Trophoblast cell (in vitro differentiated cells and primary cell): ENCODE measurements at places on chromosomes 3 and 15.

- DNase-seq = no peak
These were observed 668 bp downstream of the MFGE8 start for GRCh38 chr15:88912500-88912921.

DNA sequence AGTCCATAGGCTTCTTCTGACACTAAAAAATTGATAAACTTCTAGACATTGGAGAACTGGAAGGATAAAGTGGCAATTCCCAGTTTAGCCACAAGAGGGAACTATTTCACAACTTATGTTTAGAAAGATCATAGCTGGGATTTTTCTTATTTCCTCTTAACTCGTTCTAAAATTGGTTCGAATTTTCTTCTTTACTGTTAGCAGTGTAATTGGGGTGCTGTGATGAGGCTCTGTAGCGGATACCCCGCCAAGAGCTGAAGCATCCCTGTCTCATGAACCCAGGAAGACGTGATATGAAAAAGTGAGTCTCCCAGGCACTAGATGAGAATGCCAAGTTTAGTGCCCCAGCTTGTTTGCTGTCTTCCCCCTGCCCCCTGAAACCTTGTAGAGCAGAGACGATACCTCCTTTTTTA, 85.1 kb downstream of the PDCD6IP start:
- DNase-seq = peak; percentile 8

DNA sequence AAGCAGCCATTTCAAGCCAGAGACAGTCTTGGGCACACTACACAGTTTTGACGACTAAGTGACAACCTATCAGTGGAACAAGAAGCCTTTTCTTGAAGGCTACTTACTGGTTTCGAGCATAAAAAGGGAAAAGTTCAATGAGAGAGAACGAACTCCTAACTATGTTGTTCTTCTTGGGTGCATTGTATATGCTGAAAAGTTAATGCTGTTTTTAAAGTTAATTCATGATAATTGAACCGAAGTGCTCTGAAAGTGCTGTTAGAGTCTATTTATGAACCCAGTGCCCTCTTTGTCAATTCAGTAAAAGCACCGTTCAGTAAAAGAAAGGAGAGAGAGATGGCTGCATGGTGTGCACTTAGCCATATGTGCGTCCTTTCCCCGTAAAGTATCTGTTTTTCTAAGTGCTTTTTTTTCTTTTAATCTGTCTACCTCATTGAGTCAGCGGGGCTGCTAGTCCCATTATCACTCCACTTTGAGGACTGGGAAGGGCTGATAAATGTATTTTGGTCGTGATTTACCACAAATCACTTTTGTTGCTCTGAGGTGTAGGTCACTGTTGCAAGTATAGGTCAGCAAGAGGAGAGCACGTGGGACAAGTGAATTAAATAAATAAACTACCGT, 380.7 kb upstream of the GOLIM4 start:
- DNase-seq = no peak

GRCh38 chr15:46815240-46815639, 902.1 kb upstream of the SEMA6D start:
- DNase-seq = no peak

- DNase-seq = no peak
These were observed 41.7 kb upstream of the SEC22A start for GRCh38 chr3:123159926-123160635.

GRCh38 chr15:89165677-89166076, 55.7 kb downstream of the RLBP1 start:
- no peak for DNase-seq

- peak; percentile 62 for DNase-seq
These were observed 86.2 kb upstream of the FRMD4B start for GRCh38 chr3:69472093-69472492.

- DNase-seq = no peak
These were observed 21.8 kb upstream of the IL16 start for GRCh38 chr15:81174792-81175327.

DNA sequence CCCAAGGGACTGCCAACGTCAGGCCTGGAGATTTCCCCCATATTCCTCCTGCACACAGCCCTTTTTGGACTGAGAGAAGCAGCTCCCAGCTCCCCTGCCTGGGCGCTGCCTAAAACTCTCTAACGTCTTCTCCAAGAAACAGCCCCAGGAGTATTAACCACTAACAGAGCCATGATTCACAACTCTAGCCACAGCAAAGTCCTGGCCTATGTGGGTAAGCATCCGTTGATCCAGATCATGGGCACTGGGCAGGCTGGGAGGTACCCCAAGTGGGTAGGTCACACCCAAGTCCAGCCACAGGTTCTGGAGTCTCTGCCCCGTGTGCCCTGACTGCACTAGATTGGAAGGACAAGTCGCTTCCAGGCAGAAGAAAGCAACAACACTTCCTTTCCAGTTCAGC, 31.9 kb downstream of the NBEAL2 start:
- no peak for DNase-seq

GRCh38 chr3:41808152-41808551, 153.8 kb downstream of the ULK4 start:
- no peak for DNase-seq

DNA sequence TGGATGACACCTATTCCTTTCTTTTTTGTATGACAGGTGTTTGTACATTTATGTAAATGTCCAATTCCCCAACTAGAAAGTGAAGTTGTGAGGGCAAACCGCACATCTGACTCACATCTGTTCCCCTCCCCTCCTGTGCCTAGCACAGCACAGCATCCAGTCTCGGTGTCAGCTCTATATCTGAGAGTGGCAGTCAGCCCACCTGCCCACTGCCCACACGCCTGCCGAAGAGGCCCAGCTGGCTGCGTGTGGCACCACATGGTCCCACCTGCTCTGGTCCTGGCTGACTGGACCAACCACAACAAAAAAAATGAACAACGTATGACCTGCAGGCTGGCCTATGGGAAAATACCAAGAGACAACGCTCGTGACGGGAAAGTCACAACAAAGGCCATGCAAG, 62.8 kb downstream of the XXYLT1 start:
- no peak for DNase-seq

GRCh38 chr3:156184156-156184555, 63.8 kb downstream of the KCNAB1 start:
- DNase-seq = no peak

DNA sequence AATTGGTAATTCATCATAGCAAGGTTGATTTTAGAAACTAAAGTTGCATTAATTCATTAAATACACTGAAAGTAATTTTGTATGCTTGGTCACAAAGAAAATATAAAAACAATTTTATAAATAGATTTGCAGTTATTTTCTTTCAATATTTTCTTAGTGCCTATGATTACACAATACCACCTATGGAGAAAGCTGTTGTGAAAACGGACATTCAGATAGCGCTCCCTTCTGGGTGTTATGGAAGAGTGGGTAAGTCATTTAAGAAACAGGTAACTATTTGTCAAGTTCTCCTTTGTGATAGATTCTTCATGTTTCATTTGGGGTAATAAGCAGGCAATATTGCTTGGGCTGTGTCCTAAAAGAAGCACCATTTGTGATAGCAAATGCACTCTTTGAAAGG, 3.0 kb downstream of the DUT start:
- DNase-seq = no peak

DNA sequence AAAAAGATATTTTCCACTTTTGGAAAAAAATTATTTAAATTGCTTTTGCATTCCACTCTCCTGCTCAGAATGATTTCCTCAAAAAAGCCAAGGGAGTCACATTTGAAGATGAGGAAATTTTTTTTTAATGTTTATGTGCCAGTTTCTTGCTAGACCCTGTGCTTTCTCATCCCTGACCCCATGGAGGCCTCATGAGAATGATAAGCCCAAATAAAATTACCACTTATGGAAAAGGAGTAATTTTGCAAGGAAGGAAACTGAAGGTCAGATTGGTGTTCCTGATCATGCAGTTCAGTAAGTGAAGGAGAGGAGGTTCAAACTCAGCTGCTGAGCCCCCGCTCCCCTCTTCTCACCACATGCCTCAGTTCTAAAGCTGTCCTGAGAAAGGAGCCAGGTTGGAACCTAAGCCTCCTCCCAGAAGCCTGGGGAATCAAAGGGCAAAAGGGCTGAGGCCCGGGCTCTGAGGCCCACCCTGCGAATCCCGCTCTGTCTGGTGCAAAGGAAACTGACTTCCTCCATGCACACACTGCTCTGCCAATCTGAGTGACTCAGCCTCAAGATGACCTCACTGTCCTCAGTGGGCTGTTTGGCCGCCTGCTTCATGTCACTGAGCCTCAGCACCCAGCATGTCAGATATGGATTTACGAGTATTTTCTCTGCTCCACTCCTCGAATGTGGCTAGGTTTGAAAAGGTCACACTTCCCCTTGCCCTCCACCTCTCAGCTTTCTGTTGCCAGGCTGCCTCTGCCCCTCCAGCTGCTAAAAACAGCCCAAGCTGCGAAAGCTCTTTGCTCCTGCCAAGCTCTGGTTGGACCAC, 56.9 kb upstream of the FLNB start:
- DNase-seq = peak; percentile 79

GRCh38 chr15:101320501-101321052, 25.5 kb upstream of the SNRPA1 start:
- DNase-seq = peak; percentile 42

- DNase-seq = no peak
These were observed 32.1 kb upstream of the CLASP2 start for GRCh38 chr3:33750211-33750548.

DNA sequence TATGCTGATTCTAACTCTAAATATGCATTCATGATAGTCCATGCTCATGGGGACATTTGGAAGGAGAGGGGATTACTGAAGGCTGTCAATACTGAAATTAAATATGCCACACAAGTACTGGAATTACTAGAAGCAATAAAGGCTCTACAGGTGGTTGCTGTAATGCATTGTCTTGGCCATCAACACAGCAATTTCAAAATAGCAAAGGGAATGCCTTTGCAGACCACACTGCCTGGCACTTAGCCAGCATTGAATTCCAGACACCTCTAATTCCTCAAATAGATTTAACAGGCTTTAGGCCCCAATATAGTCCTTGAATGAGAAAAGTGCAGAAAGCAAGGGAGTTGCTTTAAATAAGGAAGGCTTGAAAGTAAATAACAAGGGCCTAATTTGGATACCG, 115.8 kb upstream of the PLCL2 start:
- no peak for DNase-seq
